ENCODE measurements at places on chromosomes 12 and 14.

DNA sequence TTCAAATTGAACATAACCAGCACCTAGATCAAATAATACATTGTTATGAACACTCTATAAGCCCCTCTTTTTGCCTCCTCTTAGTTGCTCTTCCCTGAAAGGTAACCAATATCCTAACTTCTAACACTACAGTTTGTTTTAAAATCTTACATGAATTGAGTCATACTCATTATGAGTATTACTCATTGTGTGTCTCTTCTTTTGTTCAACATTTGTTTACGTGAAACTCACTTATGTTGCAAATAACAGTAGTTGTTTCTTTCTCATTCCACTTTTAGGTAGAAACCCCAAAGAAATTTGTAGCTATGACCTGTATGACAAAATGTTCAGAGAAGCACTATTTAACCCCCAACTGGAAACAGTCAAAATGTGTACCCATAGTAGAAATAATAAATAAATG, 6.6 kb downstream of the LRRC9 start:
- DNase-seq: no peak

- no peak for DNase-seq
Measured at GRCh38 chr14:101585211-101585610, 23.9 kb downstream of the DIO3 start.

DNA sequence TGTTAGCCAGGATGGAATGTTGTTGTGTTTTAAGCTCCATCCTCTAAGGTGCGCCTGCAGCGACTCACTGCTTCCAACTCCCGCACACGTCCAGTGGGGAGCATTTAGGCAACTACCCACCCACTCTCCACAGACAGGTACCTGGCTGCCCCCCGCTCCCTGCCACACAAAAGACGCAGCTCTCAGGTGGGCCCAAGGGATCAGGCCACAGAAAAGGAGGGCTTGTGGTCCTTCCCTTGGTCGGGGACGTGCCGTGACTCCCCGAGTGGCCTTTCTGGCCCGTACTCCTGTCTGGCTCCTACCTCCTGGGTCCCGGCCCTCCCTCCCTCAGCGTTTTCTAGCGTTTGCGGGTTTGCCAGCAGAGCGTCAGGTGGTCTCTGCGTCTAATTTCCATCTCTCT, 16.2 kb downstream of the TEDC1 start:
- DNase-seq: no peak

- DNase-seq: no peak
Measured at GRCh38 chr14:102323102-102323501, 3.6 kb downstream of the ZNF839 start.

- no peak for DNase-seq
Measured at GRCh38 chr14:104978746-104979691, 845 bp upstream of the AHNAK2 start.

DNA sequence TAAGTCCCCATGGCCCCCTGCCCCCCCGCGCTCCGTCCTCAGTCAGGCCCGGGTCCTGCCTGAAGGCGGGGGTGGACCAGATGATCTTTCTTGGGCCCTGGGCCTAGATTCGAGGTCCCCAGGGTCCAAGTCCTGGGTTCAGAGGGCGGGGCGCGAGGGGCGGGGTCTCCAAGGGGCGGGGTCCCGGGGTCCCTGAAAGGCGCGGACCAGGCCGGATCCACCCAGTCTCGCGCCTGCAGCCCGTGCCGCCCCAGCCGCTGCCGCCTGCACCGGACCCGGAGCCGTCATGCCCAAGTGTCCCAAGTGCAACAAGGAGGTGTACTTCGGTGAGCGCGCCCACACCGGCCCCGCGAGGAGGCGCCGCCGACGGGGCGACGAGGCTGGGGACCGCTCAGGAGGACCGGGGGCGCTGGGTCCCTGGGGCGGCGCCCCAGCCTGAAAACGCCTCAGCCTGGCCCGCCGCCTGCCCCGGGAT, 325 bp downstream of the CRIP1 start:
- no peak for DNase-seq

DNA sequence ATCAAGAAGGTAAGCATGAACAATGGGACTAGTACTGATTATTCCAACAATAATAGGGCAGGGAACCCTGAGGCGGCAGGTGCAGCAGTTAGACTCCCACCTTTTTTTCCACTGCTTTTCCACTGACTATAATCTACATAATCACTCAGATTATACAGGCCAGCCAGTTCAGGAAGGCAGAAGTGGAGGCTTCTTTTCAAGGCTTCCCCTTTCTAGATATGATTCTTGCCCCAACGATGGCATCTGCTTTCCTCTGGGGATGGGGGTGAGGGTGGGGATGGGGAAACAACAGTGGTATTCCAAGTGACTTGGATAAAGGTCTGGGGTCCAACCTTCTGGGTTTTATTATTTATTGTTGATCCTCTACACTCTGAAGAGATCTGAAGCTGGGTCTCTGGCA, 331 bp downstream of the NCKAP1L start:
- no peak for DNase-seq

DNA sequence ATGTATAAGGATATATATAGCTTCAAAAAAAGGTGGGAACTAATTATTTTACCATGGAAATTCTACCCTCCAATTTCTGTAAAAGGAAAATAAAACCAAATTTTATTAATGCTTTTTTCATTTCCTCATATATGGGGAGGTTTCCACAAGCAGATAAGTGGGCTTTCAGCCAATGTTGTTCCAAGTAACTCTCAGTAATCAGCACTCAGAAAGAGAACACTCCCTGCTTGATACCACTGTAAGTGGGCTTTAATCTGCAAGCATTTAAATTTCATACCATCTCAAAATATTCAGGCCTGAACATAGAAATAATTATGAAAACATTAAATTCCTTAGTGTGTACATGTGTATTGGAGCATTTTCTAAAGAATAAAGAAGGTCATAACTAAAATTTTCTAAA, 827.6 kb downstream of the C12orf50 start:
- no peak for DNase-seq

DNA sequence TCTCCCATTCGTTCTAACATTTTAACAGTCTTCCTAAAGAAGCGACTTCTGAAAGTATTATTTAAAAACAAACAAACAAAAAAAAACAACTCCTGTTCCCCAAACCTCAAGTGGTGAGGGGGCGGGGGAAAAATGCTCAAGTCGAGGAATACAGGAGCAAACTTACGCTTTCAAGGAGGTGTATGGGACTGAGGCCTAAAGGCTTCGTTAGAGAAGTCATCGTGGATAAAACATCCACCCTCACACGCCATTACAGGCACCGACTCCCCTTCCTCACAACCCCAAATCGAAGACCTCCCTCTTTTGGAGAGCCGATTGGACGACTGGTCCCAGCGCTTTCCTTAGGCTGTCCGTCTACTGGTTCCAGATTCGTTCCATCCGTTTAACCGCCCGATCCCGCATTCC, 693 bp downstream of the CBX5 start:
- no peak for DNase-seq

GRCh38 chr14:36022765-36023410, 153.6 kb downstream of the PTCSC3 start:
- no peak for DNase-seq

- no peak for DNase-seq
Measured at GRCh38 chr14:60087668-60088067, 4.1 kb upstream of the PCNX4 start.

DNA sequence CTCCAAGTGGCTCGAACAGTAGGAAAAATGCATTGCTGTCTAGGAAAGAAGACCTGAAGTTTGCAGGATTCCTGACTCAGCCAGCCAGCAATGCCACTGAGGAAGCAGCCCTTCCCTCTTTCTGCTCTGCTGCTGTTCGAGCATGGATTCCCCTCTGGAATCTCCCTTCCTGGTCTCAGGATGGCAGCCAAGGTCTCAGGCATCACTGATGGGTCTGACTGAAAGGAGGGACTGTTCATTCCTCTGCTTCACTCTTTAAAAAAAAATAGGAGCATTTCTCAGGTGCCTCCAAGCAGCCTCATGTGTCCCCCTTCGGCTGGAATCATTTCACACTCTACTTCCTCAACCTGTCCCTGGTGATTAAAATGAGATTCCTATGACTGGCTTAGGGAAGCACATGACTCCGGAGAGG, 62.4 kb downstream of the SLC15A4 start:
- DNase-seq: no peak

All from amygdala (tissue), 56 donors.